HepG2 (cell line): ENCODE measurements at places on chromosomes 1 and 21. TPM values are rescaled to one million over a fixed set of nuclear protein-coding genes. Genes with fewer than 3 reads are reported as not detected.

Gene RNU1-1
- 859 and 11,018 TPM in 2 replicates for total RNA-seq

Gene OR2L3
- total RNA-seq = not detected in 2 replicates

Gene MEX3A
- 7.6 TPM in 2 replicates for total RNA-seq

Gene AIRE
- not detected in 2 replicates for total RNA-seq

Gene CRABP2
- 0.21 and 0.60 TPM in 2 replicates for total RNA-seq

Gene PPIAL4G
- not detected in 2 replicates for total RNA-seq

Gene ADAMTS5
- total RNA-seq = not detected in 2 replicates

Gene KRTAP13-2
- not detected in 2 replicates for total RNA-seq
